ENCODE measurements at places on chromosomes 16 and 17.

GRCh38 chr16:77480681-77481315 is 46.0 kb upstream of the ADAMTS18 start:
- DNase-seq = no peak

DNA sequence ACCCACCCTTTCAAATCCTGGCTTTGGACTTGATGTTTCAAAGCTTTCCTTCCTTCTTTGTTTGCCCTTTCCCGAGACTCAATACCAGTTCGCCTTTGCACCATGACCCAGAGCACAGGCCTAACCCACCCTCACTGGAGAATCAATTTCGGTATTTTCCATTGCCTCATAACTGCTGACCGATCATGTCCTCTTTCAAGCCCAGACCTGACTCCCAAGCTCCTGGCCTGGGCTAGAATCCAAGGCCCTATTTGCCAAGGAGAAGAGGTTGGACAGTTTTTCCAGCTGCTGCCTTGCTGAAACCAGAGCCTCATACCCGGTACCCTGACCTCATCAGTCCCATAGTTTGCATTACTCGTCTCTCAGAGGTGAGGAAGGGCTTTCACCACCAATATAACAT is 35.3 kb upstream of the HELZ start:
- no peak for DNase-seq

- no peak for DNase-seq
Measured at GRCh38 chr17:19391432-19391831, 4.4 kb upstream of the MFAP4 start.

DNA sequence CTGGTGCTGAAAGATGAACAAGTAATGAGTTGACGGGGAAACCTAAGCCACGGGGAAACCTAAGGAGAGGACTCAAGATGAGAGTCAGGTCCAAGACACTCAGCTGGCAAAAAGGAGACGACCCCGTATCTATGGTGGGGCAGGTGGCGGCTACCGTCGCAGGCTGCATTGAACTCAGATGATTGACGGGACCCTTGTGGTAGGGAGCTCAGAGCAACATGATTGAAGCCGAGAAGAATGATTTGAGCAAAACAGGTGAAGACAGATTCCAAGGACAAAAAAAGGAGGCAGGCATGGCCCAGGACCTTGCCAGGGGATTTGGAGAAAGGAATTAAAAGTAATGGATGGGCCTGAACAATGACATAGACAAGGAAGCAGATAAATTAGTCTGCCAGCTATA is 7.5 kb upstream of the MYH3 start:
- DNase-seq = no peak

GRCh38 chr17:31488264-31488981 is 96.9 kb downstream of the RAB11FIP4 start:
- peak; percentile 51 for DNase-seq

- no peak for DNase-seq
Measured at GRCh38 chr16:67464565-67464964, 16.4 kb downstream of the ATP6V0D1 start.

Measured in NCI-H2171 treated with DMSO at 0.1 percent for 48 hours (cell line).